ENCODE measurements at places on chromosomes 7 and 10.

- DNase-seq = no peak
Observed at GRCh38 chr10:124842721-124843120, 41.1 kb downstream of the ABRAXAS2 start.

GRCh38 chr10:127552446-127552845 is 3.3 kb downstream of the NPS start:
- DNase-seq = no peak

DNA sequence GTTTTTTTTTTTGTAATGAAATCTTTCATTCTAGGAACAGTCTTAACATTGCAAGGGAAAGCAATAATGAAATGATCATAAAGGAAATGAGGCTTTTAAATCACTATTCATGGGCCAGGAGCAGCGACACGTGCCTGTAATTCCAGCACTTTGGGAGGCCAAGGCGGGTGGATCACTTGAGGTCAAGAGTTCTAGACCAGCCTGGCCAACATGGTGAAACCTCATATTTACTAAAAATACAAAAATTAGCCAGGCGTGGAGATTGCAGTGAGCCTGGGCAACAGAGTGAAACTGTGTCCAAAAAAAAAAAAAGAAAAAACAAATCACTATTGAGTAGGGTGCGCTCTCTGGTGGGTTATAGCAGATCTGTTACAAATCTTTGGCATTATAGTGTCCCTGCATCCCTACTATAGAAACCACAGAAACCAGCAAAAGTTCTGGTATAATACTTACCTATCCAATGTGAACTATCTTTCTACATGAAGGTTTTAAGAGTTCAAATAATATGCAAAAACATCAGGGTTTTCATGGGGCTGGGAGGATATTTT is 72.1 kb downstream of the GLI3 start:
- no peak for DNase-seq

DNA sequence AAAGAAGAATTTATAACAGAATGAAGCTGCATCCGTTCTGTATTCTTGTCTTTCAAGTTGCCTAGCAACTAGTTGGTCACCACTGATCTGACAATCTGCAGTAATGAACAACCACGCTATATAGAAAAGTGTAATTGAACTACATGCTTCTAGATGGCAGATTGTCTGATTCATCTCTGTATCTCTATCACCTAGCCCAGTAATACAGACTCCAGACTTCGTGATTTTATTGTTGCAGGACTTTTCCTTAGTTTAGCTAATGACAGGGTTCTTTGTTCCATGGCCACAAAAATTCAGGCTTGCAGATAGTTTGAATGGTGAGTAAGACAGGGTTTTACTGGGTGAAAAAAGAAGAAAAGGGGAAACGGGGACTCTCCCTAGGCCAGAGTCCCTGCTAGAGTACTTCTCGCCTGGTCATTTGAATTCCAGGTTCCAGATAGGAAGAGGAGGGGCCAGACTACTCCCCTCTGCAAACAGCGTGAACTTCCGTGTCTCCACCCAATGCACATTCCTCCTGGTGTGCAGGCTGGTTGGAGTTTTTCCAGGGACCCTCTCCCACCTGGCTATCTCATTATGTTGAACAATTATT is 45.9 kb downstream of the COL1A2 start:
- no peak for DNase-seq

DNA sequence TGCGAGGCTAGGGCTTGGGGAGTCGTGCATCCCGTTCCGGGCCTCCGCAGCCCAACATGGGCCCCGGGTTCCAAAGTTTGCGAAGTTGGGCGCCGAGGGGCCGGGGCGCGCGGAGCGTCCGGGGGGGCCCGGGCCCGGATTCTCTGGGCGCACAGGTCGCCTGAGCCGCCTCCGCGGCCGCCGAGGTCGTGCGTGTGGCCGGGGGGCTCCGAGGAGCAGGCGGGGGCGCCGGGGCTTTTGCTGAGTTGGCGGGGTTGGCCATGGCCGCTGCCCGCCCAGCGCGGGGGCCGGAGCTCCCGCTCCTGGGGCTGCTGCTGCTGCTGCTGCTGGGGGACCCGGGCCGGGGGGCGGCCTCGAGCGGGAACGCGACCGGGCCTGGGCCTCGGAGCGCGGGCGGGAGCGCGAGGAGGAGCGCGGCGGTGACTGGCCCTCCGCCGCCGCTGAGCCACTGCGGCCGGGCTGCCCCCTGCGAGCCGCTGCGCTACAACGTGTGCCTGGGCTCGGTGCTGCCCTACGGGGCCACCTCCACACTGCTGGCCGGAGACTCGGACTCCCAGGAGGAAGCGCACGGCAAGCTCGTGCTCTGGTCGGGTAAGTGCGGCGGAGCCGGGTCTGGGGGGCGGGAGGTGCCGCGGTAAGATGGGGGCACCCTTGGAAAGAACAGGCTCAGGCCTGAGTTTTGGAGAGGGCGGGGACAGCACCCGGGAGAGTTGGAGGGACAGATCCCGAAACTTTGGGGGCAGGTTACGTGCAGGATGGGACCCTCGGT is 643 bp downstream of the SMO start:
- no peak for DNase-seq

DNA sequence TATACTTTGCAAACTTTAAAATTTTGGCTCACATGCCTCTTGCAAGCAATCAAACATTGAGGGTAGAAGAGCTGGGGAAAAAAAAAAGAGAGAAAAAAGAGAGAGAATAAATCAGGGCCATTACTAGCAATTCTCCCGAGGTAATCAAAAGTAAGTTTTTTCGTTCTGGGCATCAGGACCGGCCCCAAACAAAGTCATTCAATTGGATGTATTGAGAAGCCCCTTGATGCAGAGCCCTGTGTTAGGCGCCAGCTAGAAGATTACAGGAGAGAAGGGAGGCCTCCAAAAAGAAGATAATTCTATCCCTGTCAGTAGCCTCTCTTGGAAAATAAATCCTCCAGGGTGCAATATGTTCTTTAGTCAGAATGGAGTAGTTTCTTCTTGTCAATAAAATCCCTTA is 2.2 kb upstream of the CTNNA3 start:
- DNase-seq = no peak

Data from D721Med (cell line).